Stomach (tissue), 19 donors: ENCODE measurements at places on chromosomes 1 and 21. TPM values are rescaled to one million over a fixed set of nuclear protein-coding genes. Genes with fewer than 3 reads are reported as not detected.
A peak's percentile ranks its signal among the peaks of the same experiment; 100 is the strongest.

DNA sequence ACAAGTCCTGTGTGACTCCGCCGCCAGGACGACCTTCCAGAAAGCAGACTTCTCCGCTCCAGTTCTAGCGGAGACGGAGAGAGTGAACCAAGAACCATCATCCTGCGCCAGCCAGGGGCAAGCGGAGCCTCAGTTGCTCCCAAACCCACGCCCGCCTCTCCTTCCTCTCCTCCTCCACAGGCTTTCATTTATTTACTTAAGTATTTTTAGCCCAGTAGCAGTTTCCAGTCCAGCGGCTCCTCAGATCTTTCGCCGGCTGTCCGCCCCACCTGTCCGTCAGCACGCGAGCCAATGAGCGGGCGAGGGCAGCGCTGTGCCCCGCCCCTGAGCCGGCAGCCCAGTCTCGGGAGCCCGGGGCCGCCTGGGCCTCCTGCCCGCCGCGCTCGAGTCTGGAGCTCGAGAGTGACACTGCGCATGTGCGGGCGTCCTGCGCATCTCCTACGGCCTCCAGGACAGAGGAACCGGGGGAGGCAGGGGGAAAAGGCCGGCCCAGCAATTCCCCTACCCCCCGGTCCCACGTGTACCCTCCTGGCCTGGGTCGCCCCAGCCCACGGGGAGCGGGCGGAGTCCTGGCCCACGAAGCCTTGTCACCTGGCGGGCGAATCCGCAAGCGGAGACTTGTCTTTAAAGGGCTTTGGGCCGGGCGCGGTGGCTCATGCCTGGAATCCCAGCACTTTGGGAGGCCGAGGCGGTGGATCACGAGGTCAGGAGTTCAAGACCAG, at the start of gene FALEC:
TSS of gene FALEC (plus strand) at position 425 of the 722 bp plus-strand sequence.
- peak; percentile 99 for DNase-seq

DNA sequence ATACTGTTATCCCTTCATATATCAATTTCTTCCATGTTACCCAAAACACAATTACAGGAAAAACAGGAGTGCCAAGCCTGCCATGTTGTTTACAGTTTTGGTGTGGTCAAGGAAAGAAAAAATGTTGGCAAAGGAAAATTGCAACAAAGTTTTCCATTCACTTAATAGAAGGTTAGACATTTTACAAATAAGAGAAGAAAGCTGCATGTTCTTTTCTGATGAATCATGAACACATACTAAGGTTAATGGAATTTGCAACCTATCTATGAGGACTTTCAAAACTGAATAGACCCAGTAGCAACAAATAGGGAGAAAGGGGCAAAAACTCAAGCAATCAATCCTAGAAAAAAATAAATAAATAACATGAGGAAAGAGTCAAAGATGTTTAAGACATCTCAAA, 556.7 kb downstream of the DPYD start:
- no peak for DNase-seq

DNA sequence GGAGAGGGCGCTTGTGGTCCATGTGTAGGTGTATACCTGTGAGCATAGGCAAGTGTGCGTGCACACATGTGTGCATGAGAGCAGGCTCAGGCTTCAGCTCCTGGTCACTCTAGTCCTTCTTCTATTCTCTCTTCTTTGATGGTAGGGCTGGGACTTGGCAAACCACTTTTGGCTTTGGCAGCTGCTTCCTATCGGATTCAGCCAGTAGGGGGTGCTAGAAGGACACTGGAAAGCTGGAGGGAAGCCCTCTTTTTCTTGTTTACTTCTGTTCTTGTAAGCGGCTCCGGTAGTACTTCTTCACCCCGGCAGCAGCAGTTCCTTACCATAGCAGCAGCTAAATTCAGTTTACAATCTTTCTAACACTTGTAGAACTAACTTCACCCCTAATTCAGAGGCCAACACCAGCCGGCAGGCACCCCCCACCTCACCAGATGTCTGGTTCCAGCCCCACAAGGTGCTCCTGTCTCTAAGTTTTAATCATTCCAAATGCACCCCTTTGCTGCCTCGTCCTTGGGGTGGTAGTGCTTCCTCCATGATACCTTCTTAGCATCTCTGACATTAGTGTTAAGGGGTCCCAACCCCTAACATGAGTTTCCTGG, 25.1 kb downstream of the NENF start:
- peak; percentile 46 for DNase-seq

PRAMEF13 gene
- not detected for total RNA-seq

- DNase-seq: peak; percentile 44
Measured at GRCh38 chr1:113442131-113442530, 51.8 kb downstream of the MAGI3 start.

DNA sequence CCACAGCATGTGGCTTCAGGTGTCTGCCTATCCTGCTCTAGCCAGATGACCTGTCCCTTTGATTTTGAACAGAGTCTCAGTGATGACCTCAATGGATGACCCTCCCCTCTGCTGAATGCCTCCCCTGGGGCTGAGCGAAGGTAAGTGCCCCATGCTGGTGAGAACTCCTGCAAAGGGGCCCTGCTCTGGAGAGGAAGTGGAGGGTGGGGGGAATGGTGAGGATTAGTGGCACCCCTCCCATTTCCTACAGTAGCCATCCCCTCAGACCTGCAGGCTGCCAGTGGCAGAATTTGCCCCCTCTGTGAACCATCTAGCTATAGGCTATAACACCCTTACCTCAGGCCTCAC, 3.7 kb upstream of the PMVK start:
- DNase-seq: no peak

- DNase-seq: no peak
Measured at GRCh38 chr1:20493309-20493708, 7.3 kb upstream of the CAMK2N1 start.

- no peak for DNase-seq
Measured at GRCh38 chr1:195591917-195592672, 1016.1 kb downstream of the KCNT2 start.

GRCh38 chr1:23177438-23178380, 9.1 kb upstream of the LUZP1 start:
- DNase-seq: peak; percentile 94

DNA sequence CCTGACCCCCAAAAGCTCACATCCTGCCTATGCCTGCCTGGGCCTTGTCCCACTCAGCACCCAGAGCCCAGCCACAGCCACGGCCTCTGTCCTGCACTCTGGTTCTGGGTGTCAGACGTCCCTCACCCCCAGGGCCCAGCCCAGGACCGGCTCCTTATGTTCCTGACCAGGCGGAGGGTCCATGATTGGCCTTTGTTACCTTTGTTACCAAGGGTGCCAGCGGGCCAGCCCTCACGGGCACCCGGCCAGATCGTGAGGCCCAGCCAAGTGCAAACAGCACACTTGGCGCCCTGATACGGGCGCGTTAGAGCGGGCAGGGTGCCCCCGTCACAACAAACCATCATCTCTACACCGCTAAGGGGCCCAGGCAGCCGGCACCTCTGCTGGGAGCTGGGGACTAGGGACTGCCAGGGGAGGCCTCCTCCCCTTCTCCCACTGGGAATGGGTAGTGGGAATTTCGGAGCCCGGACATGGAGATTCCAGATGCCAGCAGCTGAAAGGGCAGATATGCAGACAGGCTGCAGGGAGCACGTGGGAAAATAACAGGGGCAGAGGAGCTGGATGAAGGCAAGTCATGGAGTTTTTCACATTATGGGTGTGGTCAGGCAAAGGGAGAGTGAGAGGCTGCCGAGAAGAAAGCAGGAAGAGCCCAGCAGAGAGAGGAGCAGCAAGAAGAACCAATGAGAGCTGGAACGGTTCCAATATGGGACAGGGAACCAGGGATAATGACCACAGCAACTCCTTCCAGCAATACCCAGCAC, 22.1 kb downstream of the HSPG2 start:
- peak; percentile 84 for DNase-seq

DNA sequence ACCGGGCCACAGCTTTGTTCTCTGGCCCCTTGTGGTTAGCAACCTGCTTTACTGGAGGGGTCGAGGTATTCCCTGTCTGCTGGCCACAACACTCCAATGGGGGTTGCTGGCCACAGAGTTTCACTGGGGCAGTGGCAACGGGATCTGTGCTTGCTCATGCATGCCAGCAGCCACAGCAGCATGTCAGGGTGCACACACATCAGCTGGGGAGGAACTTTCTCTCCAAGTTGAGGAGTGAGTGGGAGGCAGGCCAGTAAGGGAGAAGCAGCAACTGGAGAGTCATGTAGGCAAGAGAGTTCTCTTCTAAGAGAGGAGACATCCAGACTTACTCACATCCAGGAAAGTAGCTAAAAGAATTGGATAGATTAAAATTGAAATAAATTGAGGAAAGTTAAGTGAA, 38.0 kb downstream of the SAMD13 start:
- DNase-seq: no peak

DNA sequence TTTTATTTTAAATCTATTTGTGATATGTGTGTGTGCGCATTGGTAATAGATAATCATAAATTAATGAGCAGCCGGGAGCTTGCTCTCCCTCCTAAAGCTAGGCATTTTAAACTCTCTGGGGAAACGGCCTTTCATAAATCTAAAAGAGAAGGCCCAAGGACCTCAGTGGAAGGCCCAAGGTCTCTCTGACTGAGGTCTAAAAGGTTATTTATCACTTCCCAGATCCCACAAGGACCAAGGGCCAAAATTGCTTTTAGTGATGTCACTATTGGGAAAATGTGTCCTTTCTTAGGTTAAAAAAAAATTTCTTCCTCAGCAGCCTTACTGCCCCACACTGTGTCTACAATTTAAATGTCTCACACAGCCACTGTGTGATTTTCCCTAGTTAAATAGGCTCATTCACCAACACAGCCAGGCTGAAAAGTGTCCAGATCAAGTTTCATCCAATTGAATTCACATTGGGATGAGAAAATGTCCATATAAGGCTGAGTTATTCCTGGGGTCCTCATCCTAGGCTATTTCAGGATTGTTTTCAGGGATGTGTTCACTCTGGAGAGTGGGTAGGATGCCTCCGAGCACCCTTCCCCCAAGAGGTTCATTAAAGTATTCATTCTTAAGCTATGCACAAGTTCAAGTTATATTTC, 46.1 kb downstream of the SLC44A3 start:
- no peak for DNase-seq

SYNC gene
- total RNA-seq: 22.8 TPM

DNA sequence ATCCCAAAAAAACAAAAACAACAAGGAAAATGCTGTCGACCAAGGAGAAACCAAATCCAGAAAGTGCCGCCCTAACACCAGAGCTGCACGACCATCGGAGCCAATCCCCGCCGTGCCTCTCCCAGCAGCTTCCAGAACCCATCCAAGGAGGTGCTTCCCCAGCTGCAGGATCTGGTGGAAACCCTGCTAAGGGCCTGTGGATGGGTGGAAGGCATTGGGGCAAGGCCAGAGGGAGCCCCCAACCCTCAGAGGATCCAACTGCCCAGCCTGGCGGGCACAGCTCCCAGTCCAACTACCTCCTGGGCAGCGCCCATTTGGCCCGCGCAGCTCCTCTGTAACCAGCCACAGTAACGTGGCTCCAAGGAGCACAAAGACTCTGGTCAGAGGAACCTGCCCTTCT, 81.6 kb downstream of the NPHP4 start:
- no peak for DNase-seq
